ENCODE measurements at places on chromosomes 16 and 17. TPM values are rescaled to one million over a fixed set of nuclear protein-coding genes. Genes with fewer than 3 reads are reported as not detected.

DNA sequence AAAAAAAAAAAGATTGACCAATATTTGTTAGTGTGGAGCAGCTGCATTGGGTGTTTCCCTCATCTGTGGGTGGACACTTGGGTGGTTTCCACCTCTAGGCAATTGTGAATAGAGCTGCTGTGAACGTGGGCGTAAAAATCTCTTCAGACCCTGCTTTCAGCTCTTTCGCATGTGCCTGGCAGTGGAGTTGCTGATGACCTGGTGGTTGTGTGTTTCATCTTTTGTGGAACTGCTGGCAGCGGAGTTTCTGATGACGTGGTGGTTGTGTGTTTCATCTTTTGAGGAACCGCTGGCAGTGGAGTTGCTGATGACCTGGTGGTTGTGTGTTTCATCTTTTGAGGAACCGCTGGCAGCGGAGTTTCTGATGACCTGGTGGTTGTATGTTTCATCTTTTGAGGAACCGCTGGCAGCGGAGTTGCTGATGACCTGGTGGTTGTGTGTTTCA lies 21.4 kb downstream of the ZC3H18 start:
- no peak overlapping the region for H3K4me3 ChIP-seq
- peak overlapping the region; percentile 71 for H3K27ac ChIP-seq
- H3K4me1 ChIP-seq, result peaks cover 32% of the 10 kb centered on the region
- peaks cover 10% of the 10 kb centered on the region for H3K36me3 ChIP-seq

GRCh38 chr16:49089039-49089438 lies 192.6 kb downstream of the CBLN1 start:
- no peak overlapping the region for H3K4me3 ChIP-seq
- H3K4me1 ChIP-seq, result no peaks in the 10 kb centered on the region
- no peak overlapping the region for H3K27ac ChIP-seq
- H3K27me3 ChIP-seq, result no peaks in the 10 kb centered on the region
- no peak for DNase-seq

- no peak overlapping the region for H3K27ac ChIP-seq
- no peaks in the 10 kb centered on the region for H3K4me1 ChIP-seq
- DNase-seq, result no peak
- no peaks in the 10 kb centered on the region for H3K36me3 ChIP-seq
These were observed 342.7 kb downstream of the PMP22 start for GRCh38 chr17:14922411-14922810.

GRCh38 chr17:30550512-30551273 lies 73.5 kb downstream of the GOSR1 start:
- no peaks in the 10 kb centered on the region for H3K36me3 ChIP-seq
- no peaks in the 10 kb centered on the region for H3K4me1 ChIP-seq

HEATR9 gene
- polyA plus RNA-seq, result not detected

PIK3R5 gene
- 25.8 TPM for polyA plus RNA-seq

DNA sequence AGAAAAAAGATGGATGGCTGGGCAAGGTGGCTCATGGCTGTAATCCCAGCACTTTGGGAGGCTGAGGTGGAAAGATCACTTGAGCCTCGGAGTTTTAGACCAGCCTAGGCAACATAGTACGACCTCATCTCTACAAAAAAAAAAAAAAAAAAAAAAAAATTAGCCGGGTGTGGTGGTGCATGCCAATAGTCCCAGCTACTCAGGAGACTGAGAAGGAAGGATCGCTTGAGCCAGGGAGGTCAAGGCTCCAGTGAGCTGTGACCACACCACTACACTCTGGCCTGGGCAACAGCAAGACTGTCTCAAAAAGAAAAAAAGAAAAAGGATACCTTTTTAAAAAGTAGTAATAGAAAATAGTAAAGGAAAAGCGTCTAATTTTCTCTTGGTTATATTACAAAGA lies 20.7 kb downstream of the ZNF652 start:
- H3K36me3 ChIP-seq, result no peaks in the 10 kb centered on the region
- peaks cover 28% of the 10 kb centered on the region for H3K4me1 ChIP-seq
- peak overlapping the region; percentile 78 for H3K27ac ChIP-seq
- no peak for DNase-seq
- no peaks in the 10 kb centered on the region for H3K27me3 ChIP-seq

- no peak overlapping the region for H3K4me3 ChIP-seq
- DNase-seq, result no peak
- no peak overlapping the region for H3K27ac ChIP-seq
- H3K36me3 ChIP-seq, result no peaks in the 10 kb centered on the region
These were observed 34.4 kb upstream of the DNAH17 start for GRCh38 chr17:78611607-78612006.

GRCh38 chr16:27426423-27427408 lies 24.7 kb downstream of the IL21R start:
- peak; percentile 55 for DNase-seq
- peak overlapping the region; percentile 28 for H3K4me3 ChIP-seq
- peaks cover 9% of the 10 kb centered on the region for H3K36me3 ChIP-seq
- no peaks in the 10 kb centered on the region for H3K27me3 ChIP-seq
- H3K4me1 ChIP-seq, result peaks cover 17% of the 10 kb centered on the region

DNA sequence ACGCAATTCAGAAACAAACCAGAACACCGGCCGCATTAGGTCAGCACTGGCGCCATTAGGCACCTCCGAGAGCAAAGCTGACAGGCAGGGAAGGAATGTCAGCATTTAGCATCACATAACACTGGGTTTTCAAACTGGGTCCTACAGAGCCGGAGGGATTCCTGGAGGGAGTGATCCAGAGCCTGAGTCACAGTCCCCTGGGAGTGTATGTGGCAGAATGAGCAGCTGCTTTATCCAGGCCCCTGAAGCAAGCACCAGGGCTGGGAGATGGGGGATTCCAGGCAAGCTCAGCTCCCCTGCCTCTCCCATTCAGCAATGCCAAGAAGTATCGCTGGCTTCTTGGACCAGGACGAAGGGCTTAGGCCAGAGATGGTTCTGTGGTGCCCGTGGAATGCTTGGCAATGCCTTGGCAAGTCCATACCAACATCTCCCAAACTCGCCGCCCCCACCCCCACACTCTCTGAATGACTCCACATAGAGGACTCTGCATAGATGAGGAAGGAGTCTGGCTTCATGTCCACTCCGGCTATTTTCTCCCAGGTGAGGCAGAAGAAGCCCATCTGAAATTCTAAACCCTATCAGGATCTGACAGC lies 20.4 kb downstream of the GAS7 start:
- H3K27ac ChIP-seq, result no peak overlapping the region
- H3K27me3 ChIP-seq, result no peaks in the 10 kb centered on the region
- no peaks in the 10 kb centered on the region for H3K4me1 ChIP-seq
- H3K36me3 ChIP-seq, result no peaks in the 10 kb centered on the region
- no peak for DNase-seq

CASKIN2 gene
- 0.62 TPM for polyA plus RNA-seq

DNA sequence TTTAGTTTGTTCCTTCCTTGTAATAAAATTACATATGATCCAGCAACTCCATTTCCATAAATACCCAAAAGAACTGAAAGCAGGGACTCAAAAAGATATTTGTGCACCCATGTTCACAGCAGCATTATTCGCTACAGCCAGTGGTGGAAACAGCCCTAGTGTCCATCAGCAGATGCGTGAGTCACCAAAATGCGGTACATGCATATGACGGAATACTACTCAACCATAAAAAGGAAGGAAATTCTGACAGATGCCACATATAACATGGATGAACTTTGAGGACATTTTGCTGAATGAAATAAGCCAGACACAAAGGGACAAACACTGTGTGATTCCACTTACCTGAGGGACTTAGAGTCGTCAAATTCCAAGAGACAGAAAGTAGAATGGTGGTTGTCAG lies 9.1 kb upstream of the SLC47A2 start:
- H3K4me3 ChIP-seq, result peak overlapping the region; percentile 92
- peaks cover 19% of the 10 kb centered on the region for H3K4me1 ChIP-seq
- no peaks in the 10 kb centered on the region for H3K27me3 ChIP-seq
- DNase-seq, result no peak

Data from naive thymus-derived CD8-positive, alpha-beta T cell (primary cell).